ENCODE measurements at places on chromosomes 1 and 21.
A peak's percentile ranks its signal among the peaks of the same experiment; 100 is the strongest.

- DNase-seq = no peak
These were observed 83.4 kb downstream of the ATF6 start for GRCh38 chr1:161849518-161849917.

GRCh38 chr1:81213279-81213678 lies 587.5 kb upstream of the ADGRL2 start:
- no peak for DNase-seq

GRCh38 chr1:60769082-60769481 lies 313.3 kb upstream of the NFIA start:
- no peak for DNase-seq

- DNase-seq = no peak
These were observed 7.0 kb downstream of the C1orf53 start for GRCh38 chr1:197909384-197909783.

GRCh38 chr1:215631489-215631888 lies 64.4 kb downstream of the KCTD3 start:
- no peak for DNase-seq

DNA sequence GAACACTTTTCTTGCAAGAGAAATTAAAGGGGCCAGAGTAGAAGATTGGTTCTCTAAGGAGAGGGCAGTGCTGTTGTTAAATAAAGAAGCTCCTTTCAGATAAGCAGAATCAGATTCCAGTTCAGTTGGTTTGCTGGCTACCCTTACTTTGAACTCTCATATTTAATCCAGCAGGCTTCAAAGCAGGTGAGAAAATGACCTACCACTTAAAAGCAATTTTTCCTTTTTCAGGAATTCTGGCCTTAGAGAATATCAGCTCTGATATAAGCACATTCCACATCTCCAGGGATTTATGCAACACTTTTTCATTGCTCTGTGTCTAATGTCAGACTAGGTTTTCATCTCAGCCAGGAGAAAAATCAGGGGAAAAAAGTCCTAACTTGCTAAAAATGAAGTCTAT lies 28.7 kb downstream of the WNT2B start:
- no peak for DNase-seq

- no peak for DNase-seq
These were observed 179.2 kb upstream of the LMO4 start for GRCh38 chr1:87149241-87150041.

- DNase-seq = no peak
These were observed 74.3 kb downstream of the POFUT2 start for GRCh38 chr21:45213392-45213791.

GRCh38 chr1:204888294-204888693 lies 17.6 kb downstream of the NFASC start:
- DNase-seq = no peak

GRCh38 chr1:11071463-11072215 lies 11.8 kb upstream of the SRM start:
- no peak for DNase-seq

GRCh38 chr21:36509973-36510664 lies 30.2 kb upstream of the CLDN14 start:
- no peak for DNase-seq

GRCh38 chr1:58762806-58763205 lies 21.0 kb downstream of the JUN start:
- no peak for DNase-seq

GRCh38 chr1:155706139-155706538 lies 17.2 kb downstream of the DAP3 start:
- DNase-seq = no peak

DNA sequence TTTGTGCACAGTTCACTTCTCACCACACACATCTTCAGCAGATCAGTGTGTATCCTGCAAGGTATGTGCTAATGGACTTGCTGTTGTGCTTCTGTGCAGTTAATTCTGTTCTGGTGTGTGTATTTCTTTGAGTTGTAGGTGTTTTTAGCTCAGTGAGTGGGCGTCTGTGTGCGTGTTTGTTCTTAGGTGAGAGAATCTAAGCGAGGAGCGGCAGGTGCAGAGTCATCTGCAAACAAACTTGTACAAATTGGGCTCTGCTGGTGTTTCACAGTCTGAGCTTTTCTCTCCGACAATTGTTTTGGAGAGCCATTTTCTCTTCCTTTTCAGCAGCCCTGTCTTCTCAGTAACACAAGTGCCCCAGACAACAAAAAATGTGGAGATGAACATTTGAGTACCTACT lies 43.6 kb downstream of the ACP6 start:
- DNase-seq = no peak

GRCh38 chr1:43803105-43803504 lies 95.8 kb downstream of the ST3GAL3 start:
- no peak for DNase-seq

DNA sequence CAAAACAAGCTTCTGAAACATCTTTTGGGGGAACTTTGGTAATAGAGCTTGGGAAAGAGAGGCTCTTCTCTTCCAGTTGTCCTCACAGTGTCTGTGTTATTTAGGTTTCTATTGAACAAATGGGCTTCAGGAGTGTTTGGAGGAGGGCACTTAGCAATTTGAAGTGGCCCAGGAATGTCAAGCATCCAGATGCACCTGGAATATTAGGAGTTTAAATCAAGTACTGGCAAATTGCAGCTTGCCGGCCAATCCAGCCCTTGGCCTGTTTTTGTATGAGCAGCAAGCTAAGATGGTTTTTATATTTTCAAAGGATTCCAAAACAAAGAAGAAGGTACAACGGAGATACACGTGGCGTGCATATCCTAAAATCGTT lies 94.7 kb downstream of the CCDC185 start:
- DNase-seq = no peak

DNA sequence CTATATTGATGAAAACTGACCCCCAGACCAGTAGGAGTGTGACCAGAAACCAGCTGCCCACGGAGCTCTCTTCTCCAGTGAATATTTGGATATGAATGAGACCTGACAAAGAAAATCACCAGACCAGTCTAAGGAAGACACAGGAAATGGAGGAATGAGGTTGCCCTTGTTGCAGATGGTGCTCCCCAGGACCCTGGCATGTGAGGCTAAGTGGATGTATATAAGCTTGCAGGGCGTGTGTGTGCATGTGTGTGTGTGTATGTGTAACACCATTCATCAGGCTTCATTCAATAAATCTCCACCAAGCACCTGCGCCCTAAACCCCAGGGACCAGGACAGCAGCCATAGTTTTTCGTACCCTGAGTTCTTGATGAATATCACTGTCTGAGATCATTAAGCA lies 14.4 kb downstream of the PHLDA3 start:
- no peak for DNase-seq

- DNase-seq = peak; percentile 40
These were observed 34.0 kb downstream of the PCSK9 start for GRCh38 chr1:55073187-55073916.

- no peak for DNase-seq
These were observed 1.8 kb downstream of the LAMB3 start for GRCh38 chr1:209650454-209650853.

GRCh38 chr1:116751621-116752020 lies 2.6 kb upstream of the CD2 start:
- DNase-seq = no peak

- DNase-seq = no peak
These were observed 108.1 kb downstream of the MAP3K21 start for GRCh38 chr1:233435622-233436021.

Measured in stimulated activated CD4-positive, alpha-beta T cell treated with anti-CD3 and anti-CD28 coated beads, Interleukin-1b, Interleukin-23, amount 100 ng/mL, for 48 hours (primary cell).